ENCODE measurements at places on chromosomes 13 and 19. TPM values are rescaled to one million over a fixed set of nuclear protein-coding genes. Genes with fewer than 3 reads are reported as not detected.

Gene KDELR1
- total RNA-seq: 198 TPM

Gene SERP2
- total RNA-seq: 2.0 TPM

Gene GFY
- total RNA-seq: 1.3 TPM

GRCh38 chr19:38006361-38007045, 99.5 kb downstream of the SIPA1L3 start:
- no peak overlapping the region for H3K27ac ChIP-seq
- peaks cover 2% of the 10 kb centered on the region for H3K36me3 ChIP-seq
- peaks cover 4% of the 10 kb centered on the region for H3K4me1 ChIP-seq
- H3K4me3 ChIP-seq: no peak overlapping the region
- H3K27me3 ChIP-seq: no peaks in the 10 kb centered on the region
- DNase-seq: no peak

GRCh38 chr19:390386-391206, 18.4 kb downstream of the C2CD4C start:
- H3K27ac ChIP-seq: no peak overlapping the region
- DNase-seq: no peak
- no peaks in the 10 kb centered on the region for H3K27me3 ChIP-seq
- H3K36me3 ChIP-seq: peaks cover 7% of the 10 kb centered on the region
- no peak overlapping the region for H3K4me3 ChIP-seq

- no peaks in the 10 kb centered on the region for H3K4me1 ChIP-seq
- peak overlapping the region; percentile 70 for H3K4me3 ChIP-seq
- no peak overlapping the region for H3K27ac ChIP-seq
- peaks cover 9% of the 10 kb centered on the region for H3K27me3 ChIP-seq
These were observed 2.6 kb downstream of the LYPD5 start for GRCh38 chr19:43799502-43800142.

GRCh38 chr19:3723110-3723488, 14.9 kb downstream of the TJP3 start:
- H3K4me1 ChIP-seq: no peaks in the 10 kb centered on the region
- H3K4me3 ChIP-seq: peak overlapping the region; percentile 87
- no peaks in the 10 kb centered on the region for H3K36me3 ChIP-seq
- no peak overlapping the region for H3K27ac ChIP-seq

GRCh38 chr13:20831933-20832332, 58.2 kb upstream of the EEF1AKMT1 start:
- H3K27ac ChIP-seq: no peak overlapping the region
- no peaks in the 10 kb centered on the region for H3K27me3 ChIP-seq
- no peak overlapping the region for H3K4me3 ChIP-seq
- H3K36me3 ChIP-seq: peaks cover 4% of the 10 kb centered on the region
- DNase-seq: no peak

GRCh38 chr19:50287331-50287730, 41.8 kb downstream of the KCNC3 start:
- no peak for DNase-seq
- no peak overlapping the region for H3K4me3 ChIP-seq
- no peak overlapping the region for H3K27ac ChIP-seq
- no peaks in the 10 kb centered on the region for H3K4me1 ChIP-seq
- H3K36me3 ChIP-seq: peaks cover 60% of the 10 kb centered on the region
- no peaks in the 10 kb centered on the region for H3K27me3 ChIP-seq

Data from H9 (cell line).